ENCODE measurements at places on chromosomes 5 and 9. TPM values are rescaled to one million over a fixed set of nuclear protein-coding genes. Genes with fewer than 3 reads are reported as not detected.

GRCh38 chr9:131387394-131387793 lies 6.5 kb upstream of the PRRC2B start:
- DNase-seq = no peak

DNA sequence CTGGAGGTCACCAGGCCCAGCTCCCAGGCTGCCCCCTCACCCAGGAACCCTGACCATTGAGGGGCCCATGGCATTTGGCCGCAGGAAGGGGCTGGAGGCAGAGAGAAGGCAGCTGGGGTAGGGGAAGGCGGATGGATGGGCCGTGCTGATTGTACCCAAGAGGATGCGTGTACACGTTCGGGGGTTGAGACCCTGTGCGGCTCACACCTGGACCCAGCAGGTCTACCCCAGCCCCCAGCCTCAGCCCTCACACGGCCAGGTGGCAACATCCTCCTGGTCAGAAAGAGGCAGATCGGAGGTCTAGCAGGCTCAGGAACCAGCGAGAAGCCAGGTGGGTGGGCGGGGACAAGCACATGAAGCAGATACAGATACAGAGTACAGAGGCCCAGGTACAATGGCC lies 33.7 kb downstream of the NACC2 start:
- no peak for DNase-seq

ANKRD20A1 gene
- 0.26 TPM for polyA plus RNA-seq

DNA sequence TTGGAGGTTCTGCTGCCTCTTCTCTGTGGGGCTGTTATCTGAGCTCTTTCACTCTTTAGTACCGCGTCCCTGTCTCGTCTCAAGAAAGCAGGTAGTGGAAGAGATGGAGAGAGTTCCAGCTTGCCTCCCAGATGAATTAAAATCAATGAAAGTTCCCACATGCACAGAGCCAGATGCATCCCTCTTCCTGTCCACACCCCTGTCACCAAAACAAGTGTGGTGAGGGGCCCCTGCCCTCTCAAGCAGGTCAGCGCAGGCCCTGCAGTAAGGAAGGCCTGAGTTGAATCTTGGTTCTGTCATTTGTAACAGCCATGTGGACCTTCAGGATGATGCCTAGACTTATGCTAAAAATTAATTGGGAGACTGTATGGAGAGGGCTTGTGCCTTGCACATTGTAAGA lies 26.9 kb downstream of the GALNT10 start:
- DNase-seq = no peak

TMEM245 gene
- 83.1 TPM for polyA plus RNA-seq

GRCh38 chr5:61301341-61302199 lies 30.5 kb upstream of the ZSWIM6 start:
- DNase-seq = peak; percentile 85

SPZ1 gene
- not detected for polyA plus RNA-seq

VCAN gene
- 590 TPM for polyA plus RNA-seq

DNA sequence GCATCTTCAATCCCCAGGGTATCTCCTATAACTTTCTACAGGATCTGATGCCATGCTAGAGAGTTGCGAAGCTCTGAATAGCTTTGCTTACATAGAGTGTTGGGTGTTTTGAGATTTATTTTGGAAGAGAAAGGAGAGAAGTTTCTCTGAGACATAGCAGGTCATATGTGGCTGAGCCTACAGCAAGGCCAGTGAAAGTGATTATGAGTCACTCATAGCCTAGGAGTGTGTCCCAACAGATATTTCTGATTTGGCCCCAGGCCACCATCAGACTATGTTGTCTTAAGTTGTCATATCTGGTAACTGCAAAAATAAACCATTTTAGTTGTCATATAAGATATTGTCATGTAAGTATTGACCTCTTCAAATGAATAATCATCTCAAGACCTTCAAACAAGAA lies 132.0 kb upstream of the RAI14 start:
- no peak for DNase-seq

PCDHGA9 gene
- polyA plus RNA-seq = 5.7 TPM

GRCh38 chr5:79699763-79700400 lies 10.2 kb downstream of the CMYA5 start:
- no peak for DNase-seq

C5orf34 gene
- polyA plus RNA-seq = 11.9 TPM

DNA sequence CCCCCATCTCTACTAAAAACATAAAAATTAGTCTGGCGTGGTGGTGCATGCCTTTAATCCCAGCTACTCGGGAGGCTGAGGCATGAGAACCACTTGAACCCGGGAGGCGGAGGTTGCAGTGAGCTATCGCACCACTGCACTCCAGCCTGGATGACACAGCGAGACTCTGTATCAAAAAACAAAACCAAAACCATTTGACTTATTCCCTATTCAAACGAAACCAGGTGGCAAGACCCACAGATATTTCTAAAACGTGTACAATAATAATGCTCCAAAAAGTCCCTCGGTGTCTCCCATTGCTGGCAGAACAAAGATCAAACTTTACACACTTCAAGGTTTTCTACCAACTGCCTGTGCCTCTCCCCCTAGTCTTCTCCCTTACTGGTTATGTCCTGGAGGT lies 29.8 kb downstream of the HMGCR start:
- DNase-seq = no peak

- DNase-seq = peak; percentile 3
Measured at GRCh38 chr9:106438928-106439327, 424.0 kb upstream of the ZNF462 start.

DNA sequence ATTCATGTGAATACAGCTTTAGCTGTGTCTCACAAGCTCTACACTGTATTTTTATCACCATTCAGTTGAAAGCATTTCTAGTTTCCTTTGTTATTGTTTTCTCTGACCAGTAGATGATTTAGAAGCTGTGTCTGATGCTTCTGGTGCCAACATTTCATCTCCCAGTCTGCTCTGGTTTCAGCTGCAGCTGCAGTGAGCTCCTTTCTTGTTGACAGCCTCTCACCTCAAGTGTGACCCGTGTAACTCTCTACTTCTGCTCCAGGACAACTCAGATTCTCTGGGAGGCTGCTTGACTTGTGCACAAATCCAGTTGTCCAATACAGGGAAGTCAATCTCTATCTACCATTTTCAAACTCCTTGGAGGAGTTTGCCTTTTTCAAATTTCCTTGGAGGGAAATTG lies 504.8 kb downstream of the DIRAS2 start:
- DNase-seq = no peak

BSPRY gene
- polyA plus RNA-seq = 8.4 TPM

PSAT1 gene
- polyA plus RNA-seq = 30.7 TPM

GRCh38 chr5:57889558-57889957 lies 406.9 kb upstream of the ACTBL2 start:
- no peak for DNase-seq

- DNase-seq = no peak
Measured at GRCh38 chr5:180401229-180401907, 48.2 kb upstream of the GFPT2 start.

GRCh38 chr5:79582186-79582585 lies 30.1 kb upstream of the TENT2 start:
- DNase-seq = no peak

DNA sequence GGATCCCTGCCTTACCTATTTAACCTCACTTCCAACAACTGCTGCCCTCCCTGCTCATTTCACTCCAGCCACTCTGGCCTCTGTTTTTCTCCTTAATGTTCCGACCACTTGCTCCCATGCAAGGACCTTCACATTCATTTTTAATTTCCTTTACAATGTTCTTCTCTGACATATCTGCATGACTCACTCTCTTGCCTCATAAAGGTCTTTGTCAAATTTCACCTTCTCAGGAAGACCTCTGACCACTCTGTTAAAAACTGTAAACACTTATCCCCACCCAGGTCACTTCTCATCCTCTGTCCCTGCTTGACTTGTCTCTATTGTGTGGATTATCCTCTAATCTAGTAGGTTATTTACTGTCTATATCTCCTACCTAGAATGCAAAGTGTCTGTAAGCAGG lies 751.2 kb downstream of the BRINP1 start:
- DNase-seq = no peak

GRCh38 chr9:76198336-76198735 lies 195.9 kb downstream of the RFK start:
- peak; percentile 50 for DNase-seq

IL31RA gene
- polyA plus RNA-seq = 0.12 TPM

- DNase-seq = no peak
Measured at GRCh38 chr9:34963552-34963951, 5.5 kb downstream of the PHF24 start.

GLRA1 gene
- polyA plus RNA-seq = not detected

- no peak for DNase-seq
Measured at GRCh38 chr5:152625696-152626095, 220.6 kb upstream of the NMUR2 start.

- DNase-seq = no peak
Measured at GRCh38 chr5:127621601-127622325, 27.1 kb upstream of the CTXN3 start.

LCN9 gene
- polyA plus RNA-seq = not detected

DNA sequence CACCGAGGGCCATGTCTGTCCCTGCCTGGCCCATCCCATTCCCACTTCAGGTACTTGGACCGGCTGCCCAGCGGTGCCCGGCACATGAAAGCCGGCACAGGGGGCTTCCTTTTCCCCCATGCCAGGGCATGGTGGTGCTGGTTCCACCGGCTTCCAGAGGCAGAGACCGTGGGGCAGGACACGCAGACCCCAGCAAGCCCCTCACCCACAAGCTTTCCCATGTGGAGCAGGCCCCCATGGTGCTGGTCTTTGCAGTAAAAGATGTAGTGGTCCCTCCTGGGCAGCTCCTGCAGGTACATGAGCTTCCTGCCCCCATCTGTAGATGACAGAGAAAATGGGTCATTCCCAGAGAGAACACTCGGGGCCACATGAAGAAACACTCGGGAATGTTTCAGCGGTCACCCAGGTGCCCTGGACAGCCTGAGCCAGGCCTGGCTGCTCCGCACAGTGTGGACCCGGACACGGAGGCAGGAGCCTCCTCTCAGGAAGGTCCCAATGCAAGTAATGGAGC lies 2.0 kb downstream of the OBP2B start:
- no peak for DNase-seq

TAF1L gene
- 0.09 TPM for polyA plus RNA-seq

Data from right lung (tissue), 10 donors.